Amniotic epithelial cell (primary cell): ENCODE measurements at places on chromosomes 5 and 9.

DNA sequence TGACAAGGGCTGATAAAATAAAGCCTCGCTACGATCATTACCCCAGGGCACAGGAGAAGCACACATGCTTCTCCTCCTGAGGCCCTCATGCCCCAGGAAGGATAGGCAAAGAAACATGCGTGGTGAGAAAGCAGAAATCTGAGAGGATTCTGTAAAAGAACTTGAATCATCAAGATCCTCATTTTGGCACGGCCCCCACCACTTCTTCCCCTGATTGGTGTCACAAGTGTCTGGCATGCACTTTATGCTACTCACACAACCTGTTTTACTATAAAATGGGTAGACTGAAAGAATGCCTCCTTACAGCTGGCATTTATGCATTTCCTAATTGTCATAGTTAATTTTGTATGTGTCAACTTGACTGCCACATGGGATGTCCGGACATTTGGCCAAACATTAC, 32.1 kb downstream of the PCA3 start:
- no peak for DNase-seq

DNA sequence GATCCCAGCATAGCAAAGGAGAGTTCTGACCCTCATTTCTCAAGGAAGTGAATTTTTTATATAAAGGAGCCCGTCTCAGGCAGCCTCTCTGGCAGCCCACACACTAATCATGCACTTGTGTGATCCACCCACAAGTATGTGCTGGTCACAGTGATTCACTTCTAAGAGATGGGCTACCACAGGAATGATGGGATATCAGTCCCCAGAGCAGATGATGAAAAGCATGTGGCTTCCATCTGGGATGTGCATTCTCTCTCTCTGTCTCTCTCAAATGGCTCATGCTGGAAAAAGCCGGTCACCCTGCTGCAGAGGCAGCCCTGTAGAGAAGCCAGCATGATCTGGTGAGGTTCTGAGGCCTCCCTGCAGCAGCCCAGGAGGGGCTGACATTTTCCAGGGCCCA, 74.2 kb upstream of the ADCY2 start:
- peak; percentile 2 for DNase-seq

DNA sequence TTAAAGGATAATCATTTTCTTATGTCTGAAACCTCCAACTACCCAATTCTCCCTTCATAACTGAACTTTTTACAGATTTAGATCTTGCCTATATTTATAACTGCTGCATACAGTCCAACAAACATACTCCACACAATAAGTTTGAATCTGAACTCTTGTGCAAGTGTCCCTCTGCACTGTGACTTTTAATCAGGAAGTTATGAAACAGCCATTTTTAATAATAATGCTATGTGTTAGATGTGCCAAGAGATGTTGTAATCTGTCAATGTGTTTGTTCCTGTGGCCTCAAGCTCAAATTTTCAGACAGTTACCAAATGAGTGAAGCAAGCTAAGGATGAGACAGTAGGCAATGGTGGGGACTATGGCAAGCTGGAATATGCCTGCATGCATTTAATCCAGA, 57.6 kb upstream of the MTAP start:
- peak; percentile 50 for DNase-seq

- DNase-seq: peak; percentile 97
Observed at GRCh38 chr5:20678814-20679298, 690.9 kb upstream of the CDH18 start.

GRCh38 chr5:121862801-121863200, 11.1 kb downstream of the FTMT start:
- no peak for DNase-seq

- DNase-seq: peak; percentile 9
Observed at GRCh38 chr5:65262096-65262495, 219.6 kb downstream of the ADAMTS6 start.

- DNase-seq: peak; percentile 9
Observed at GRCh38 chr5:1737790-1738405, 61.7 kb downstream of the MRPL36 start.

GRCh38 chr5:173673295-173674101, 57.0 kb upstream of the BOD1 start:
- no peak for DNase-seq

DNA sequence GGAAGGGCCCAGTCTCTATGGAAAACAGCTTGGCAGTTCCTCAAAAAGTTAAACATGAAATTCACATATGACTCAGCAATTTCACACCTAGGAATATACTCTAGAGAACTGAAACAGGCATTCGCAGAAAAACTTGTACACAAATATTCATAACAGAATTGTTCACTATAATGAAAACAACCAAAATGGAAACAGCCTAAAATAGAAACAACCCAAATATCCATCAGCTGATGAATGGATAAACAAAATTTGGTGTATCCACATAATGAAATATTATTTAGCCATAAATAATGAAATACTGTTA, 4.8 kb upstream of the GPR150 start:
- peak; percentile 21 for DNase-seq

DNA sequence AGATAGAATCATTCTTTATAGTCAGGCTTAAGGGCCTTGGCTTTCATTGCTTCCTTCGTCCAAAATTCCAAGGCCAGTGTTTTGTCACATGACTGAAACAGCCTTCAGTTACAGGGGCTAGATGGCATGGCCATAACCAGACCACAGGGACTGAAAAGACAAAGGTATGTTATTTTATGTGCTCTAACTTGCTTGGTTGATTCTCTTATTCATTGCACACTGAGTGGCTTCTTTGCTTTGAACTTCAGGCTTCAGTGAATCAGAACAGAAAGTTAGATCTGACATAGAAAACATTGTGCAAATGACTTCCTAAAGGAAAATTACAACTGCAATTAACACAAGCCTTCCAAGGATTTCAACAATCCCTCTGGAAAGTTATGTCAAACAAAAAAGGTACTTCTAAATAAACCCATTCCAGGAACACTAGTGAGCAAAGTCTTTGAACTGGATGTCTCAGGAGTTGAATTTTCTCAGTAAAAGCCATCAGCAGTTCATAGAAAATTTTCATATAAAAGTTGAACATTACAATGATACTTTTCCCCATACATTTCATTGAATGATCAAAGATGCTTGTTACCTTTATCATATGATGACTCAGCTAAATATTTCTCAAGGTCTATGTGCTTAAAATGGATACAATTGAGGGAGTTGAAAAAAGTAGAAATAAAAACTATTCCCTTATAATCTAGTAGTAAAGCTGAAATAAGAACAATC, 355.3 kb downstream of the TMEM232 start:
- no peak for DNase-seq

GRCh38 chr5:172579403-172579990, 61.6 kb upstream of the NEURL1B start:
- DNase-seq: no peak

DNA sequence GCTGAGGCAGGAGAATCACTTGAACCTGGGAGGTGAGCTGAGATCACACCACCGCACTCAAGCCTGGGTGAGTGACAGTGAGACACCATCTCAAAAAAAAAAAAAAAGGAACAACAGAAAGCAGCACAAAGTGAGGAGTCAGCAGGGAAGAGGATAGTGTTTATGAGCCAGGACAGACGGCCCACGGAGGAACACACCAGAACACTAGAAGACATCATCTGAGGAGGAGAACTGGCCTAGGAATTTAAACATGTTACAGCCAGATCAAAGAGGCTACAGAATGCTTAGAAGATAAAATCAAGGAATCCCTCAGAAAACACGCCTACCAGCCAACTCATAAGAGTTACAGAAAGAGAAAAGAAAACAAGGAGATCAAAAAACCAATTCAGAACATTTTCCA, 12.2 kb downstream of the UBAC1 start:
- no peak for DNase-seq

GRCh38 chr5:170631466-170632195, 127.8 kb downstream of the KCNIP1 start:
- DNase-seq: no peak

DNA sequence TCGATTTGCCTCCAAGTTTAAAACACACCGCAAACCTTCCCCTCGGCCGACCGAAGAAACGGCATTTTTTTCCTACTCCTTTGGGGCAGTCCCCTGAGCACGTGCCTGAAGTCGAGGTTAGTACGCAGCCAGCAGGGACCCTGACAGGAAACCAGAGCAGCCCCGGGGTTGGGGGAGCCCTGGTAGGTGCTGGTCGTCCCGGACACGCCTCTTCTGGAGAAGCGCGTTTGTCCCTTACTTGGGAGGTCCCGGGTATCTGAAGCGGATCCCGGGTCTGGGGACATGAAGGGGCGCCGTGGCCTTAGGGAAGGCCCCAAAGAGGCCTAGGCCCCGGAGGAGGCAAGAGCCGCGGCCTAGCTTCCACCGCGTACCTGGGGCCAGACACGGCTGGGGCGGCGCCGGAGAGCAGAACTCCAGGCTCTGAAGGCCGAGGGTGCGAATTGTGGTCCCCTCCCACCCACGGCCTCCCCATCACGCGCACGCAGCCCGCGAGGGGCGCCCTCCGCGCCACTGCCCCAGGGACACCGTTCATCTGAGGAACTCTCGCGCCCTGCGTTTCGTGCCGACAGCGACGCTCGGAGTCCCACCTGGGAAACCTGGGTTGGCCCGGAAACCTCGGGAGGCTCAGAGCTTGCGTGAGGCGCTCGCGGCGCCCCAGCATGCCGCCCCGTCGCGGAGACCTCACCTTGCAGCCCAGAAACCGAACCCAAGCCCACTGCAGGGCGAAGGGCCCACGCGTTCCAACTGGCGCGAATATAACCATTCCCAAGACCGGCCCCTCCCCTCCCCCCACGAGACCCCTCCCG, 10.4 kb downstream of the OTP start:
- DNase-seq: no peak

- DNase-seq: peak; percentile 82
Observed at GRCh38 chr9:16627967-16628366, 242.5 kb downstream of the BNC2 start.

- DNase-seq: peak; percentile 59
Observed at GRCh38 chr5:172093965-172094364, 87.5 kb upstream of the FBXW11 start.

- DNase-seq: no peak
Observed at GRCh38 chr9:114279693-114280092, 43.2 kb upstream of the ORM1 start.

- peak; percentile 29 for DNase-seq
Observed at GRCh38 chr9:21974722-21975409, 19.3 kb downstream of the CDKN2A start.

DNA sequence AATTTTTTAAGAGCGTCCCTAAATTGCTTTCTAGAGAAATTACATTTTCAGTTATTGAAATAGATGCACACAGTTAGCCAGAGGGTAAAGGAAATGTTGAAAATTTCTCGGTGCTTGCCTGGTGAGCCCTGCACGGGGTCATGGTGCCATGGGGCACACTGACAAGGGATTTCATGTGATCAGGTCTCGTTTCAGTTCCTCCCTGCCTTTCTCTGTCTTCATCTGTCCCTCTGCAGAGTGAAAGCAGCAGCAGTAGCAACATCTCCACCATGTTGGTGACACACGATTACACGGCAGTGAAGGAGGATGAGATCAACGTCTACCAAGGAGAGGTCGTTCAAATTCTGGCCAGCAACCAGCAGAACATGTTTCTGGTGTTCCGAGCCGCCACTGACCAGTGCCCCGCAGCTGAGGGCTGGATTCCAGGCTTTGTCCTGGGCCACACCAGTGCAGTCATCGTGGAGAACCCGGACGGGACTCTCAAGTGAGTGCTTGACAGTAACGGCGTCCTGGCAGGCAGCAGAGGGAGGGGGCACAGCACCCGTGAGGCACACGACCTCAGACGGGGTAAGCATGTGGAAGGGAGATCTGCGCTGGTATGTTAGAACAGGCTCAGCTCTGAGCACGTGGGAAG, 89.1 kb upstream of the OTULINL start:
- no peak for DNase-seq

- no peak for DNase-seq
Observed at GRCh38 chr5:62127098-62127736, 178.8 kb upstream of the KIF2A start.

DNA sequence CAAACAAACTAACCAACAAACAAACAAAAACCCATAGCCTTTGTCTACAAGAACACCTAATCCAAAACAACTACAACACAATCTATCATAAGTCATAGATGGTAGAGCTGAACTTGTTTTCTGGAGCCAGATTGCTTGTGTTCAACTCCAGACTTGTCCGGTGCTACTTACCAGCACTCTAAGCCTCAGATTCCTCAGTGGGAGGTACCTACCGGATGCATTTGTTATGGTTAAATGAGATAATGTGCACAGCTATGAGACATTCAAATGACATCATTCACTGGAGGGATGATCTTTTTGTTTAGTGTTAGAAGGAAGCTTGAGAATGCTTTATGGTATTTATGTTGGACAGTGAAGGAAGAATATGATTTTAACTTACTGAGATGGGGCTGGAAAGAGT, 592.9 kb upstream of the C9orf72 start:
- peak; percentile 2 for DNase-seq

- DNase-seq: no peak
Observed at GRCh38 chr5:102902135-102902448, 147.0 kb downstream of the PAM start.

- DNase-seq: peak; percentile 70
Observed at GRCh38 chr5:107570805-107571531, 99.8 kb downstream of the EFNA5 start.

DNA sequence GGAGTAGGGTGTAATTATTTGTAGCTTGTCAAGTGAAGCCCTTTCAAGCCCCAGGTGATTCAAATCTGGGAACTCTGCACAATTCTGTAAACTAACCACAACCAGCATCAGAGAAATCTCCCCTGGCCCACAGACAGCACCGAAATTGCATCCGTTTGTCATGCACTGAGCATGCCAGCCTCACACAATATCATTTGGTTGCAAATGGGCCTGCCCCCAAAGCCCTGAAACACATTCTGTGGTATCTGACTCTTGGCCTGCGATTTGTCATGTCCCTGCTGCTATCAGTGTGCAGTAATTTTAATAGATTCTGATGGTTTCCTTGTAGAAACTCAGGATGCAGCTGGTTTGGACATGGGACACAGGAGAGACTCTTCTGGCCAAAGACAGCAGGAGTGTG, 35.3 kb downstream of the SNX24 start:
- peak; percentile 70 for DNase-seq
